ENCODE measurements at places on chromosomes 1 and 21.

- DNase-seq: no peak
These were observed at the start of the genes FBXO2 and FBXO44 for GRCh38 chr1:11654137-11654938. Gene FBXO2 (minus strand): TSS chr1:11654429. CDS start chr1:11654340, 89 bp downstream. Gene FBXO44 (plus strand): TSS chr1:11654877. CDS start chr1:11655836, 959 bp downstream.

DNA sequence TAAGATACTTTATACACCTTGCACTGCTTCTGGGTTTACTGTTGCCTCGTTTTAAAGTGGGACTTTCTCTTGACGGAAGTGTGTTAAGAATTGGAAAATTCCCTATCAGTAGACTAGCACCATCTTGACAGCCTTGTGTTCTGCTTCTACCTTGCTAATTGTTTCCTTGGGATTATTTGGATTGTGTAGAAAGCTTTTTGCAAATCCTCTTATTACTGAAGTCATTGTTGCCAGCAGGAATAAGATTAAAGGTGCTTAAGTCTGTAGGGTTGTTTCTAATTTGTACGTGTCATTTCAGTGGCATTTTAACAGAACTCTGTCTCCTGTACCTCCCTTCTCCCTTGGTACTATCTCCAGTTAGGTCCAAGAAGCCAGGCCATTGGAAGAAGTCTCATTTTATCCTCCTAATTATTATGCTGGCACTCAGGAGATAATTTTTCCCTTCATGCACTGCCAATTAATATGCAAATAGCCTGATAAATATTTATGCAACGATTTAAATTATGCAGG, 107.7 kb downstream of the POU2F1 start:
- no peak for DNase-seq

GRCh38 chr1:50949286-50949982, 10.6 kb downstream of the FAF1 start:
- no peak for DNase-seq

GRCh38 chr1:108016451-108016920, 51.5 kb upstream of the VAV3 start:
- DNase-seq: peak; percentile 92

DNA sequence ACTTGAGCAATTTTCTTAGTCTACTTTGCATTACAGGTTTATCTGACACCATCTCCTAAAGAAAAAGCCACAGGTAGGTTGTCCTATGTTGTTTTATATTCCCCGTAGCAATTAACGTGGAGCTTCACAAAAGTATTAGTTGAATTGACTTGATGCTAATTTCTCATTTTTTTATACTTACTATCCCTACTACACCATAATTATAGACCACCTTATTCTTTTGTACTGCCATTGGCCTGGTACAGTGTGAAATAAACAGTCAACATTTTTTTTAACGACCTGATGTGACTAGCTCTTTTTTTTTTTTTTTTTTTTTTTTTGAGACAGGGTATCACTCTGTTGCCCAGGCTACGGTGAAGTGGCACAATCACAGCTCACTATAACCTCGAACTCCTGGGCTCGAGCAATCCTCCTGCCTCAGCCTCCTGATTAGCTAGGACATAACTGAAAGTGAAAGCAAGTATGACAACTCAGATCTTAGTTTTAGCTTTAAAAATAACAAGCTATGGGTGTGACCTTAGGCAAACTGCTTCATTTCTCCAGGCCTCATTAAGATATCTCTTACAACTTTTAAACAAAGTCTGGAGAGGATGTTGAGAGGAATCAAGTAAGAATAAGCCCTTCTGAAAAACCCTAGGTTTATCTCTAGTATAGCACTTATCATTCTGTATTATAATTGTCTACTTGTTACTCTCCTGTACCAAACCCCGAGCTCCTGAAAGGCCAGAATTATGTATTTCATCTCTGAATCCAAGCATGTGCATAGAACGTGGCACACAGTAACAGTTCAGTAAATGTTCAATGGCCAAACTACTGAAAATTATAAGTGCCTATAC, 49.5 kb downstream of the LUZP1 start:
- DNase-seq: peak; percentile 35

DNA sequence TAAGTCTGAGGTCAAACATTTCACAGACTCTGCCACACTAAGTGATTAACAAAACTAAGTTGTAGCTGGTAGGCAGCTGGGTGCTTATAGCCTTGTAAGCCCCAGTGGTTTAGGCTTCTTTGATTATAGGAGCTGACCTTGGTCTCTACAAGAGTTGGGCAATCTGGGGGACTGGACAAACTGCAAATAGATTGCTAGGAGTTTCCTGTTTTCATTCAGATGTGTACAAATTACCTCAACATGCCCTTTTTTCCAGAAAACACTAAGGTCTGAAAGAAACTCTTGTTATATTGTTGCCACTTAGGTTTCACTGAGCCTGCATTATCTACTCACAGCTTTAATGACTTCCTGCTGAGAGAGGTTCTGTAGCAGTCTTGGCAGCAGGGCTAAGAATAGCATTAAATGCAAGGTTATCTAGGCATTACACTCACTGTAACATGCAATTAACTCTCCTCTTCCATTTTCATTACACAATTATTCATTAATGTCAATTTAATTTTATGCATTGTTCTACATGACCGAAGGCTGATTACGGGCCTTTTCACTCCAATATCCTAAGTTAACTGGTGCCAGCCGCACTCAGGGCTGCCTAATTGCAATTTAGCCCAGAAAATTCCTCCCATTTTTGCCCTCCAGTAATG, 314.0 kb downstream of the LMO4 start:
- DNase-seq: peak; percentile 16

DNA sequence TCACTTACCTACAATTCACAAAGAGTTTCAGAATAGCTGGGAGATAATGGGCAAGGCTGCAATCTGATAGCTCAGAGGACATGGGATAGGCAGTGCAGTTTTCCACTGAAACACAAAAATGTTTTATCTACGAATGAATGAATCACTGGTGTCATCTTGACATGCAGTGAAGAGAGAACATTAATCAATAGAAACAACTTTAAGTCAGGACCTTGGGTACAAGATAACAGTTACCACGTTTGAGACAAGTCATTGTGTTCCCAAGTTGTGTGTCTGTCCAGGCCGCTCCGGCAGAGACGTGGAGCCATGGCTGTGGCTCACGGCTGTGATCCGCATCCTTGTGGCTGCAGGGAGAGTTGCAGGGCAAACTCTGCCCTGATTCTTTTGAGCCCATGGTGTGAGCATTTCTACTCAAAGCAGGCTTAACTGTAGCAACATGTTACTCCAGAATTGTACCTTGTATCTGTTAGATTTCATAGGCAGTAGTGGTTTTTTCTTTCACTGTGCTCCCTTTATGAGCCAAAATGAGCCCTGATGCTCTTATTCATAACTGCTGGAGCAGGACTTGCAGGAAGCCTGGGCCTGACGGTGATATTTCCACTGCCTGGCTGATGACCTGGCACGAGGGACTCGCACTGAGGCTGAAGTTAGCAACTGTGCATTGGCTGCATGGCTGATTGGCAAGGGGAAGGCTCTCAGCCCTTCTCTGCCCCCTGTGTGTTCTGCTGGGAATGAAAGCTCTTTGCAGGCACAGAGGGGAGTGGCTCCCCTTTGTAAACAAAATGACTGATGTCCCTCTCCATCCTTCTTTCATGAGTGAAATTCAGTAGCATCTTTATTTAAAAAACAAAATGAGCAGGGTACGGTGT, 465.2 kb downstream of the AJAP1 start:
- no peak for DNase-seq

GRCh38 chr1:171817511-171818265, 23.6 kb upstream of the DNM3 start:
- DNase-seq: peak; percentile 89

DNA sequence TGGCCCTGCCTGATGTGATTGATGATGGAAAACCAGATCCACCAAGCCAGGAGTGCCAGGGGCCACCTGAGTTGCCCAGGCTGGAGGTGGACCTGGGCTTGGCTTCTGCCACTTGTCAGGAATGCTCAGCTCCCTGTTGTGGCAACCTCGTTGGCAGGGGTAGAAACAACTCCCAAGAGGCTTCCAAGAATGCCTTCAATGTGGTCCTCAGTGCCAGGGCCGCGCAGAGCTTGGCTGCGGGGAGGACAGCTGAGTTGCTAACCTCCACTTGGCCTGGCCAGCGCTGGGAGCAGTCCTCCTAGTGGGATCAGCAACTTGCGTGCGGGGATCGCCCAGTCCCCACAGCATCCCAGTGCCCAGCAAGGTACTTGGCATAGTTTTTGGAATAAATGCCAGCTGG, 9.0 kb downstream of the MYOM3 start:
- no peak for DNase-seq

- DNase-seq: no peak
These were observed 5.1 kb downstream of the ST6GALNAC3 start for GRCh38 chr1:76079475-76080227.

DNA sequence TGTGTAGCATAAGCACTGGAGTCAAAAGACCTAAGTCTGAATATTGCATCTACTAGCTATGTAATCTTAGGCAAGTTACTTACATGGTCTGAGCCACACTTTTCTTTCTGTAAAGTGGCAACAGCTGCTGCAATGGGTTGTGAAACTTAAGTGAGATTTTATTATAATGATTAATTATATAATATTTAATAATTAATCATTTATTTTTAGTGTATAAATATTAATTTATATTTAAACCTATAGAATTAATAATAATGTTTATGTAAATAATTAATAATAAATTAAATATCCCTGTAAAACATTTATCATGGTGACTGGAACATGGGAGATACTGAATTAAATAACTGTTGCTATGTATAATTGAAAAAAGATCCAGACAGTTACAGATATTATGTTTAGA, 180.3 kb downstream of the LRRC40 start:
- no peak for DNase-seq

DNA sequence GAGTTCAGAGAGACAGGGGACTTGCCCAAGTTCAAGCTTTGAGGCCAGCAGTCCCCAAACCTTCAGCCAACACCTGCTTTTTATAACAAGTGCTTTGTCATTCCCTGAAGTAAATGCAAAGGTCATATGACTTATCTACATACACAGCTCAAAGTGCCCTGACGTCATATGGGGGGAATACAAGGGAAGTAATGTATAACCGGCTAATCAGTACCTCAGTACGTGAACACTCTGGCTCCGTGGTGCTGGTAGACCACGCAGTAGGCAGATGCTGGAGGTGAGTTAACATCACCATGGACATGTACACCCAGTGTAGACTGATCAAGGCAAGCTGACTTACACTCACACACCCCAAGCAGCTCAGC, 60.0 kb downstream of the BACE2 start:
- DNase-seq: no peak

DNA sequence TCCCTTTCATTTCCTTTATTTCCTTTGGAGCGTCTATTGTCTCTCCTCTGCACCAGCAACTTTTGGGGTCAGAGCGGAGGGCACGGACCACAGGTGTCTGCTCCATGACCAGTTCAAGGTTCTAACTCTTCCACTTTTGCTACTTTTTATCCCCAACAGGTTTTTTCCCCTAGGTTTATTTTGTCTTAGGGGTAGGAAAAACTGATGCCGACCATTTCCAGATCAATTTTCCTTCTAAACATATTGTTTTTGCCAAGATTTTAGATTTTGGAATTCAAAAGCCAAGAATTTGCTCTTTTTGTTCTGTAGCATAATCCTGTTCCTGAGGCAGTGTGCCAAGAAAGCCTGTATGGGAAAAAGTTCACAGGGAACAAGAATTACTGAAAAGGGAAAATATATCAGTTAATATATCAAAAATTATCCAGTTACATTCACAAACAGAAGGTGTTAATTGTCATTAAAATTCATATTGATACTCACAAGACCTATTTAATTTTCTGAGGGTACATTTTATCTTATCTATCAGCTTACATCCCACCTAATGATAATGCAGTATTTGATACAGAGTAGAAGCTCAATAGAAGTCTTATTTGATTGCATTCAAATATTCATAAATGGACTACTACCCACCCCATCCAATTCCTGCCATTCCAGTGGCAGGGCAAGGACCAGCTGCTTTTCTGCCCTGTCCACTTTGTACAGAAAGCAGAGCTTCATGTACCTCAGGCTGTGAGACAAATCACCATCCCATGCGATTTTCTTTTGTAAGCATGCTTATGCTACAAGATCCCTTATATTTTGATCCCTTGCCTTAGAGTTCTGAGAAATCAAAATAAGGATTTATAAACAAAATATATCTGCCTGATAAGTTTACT, 31.2 kb downstream of the TSEN15 start:
- no peak for DNase-seq

- no peak for DNase-seq
These were observed 7.9 kb upstream of the GNPAT start for GRCh38 chr1:231232870-231233734.

- DNase-seq: peak; percentile 54
These were observed 506 bp downstream of the SSX2IP start for GRCh38 chr1:84689514-84690396.

GRCh38 chr1:171226747-171227370, 21.4 kb upstream of the FMO1 start:
- peak; percentile 91 for DNase-seq

DNA sequence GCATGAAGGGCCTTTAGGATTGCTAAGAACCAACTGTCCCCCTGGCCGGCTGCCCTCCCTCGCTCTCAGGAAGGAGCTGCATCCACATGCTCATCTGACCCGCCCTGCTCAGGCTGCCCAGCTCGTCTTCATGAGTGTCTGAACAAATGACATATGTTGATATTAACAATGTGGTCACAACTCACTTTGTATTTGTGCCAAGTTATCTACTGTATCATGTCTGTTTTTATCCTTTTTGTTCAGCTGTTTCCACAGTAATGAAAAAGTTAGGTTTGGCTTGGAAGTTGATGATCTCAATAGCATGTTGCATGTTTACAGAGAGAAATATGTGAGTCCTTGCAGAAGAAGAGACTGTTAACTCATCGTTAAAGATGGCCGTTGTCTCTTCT, 75.1 kb downstream of the PHTF1 start:
- DNase-seq: peak; percentile 66

GRCh38 chr1:19644395-19644680, 227 bp downstream of the NBL1 start:
- no peak for DNase-seq

DNA sequence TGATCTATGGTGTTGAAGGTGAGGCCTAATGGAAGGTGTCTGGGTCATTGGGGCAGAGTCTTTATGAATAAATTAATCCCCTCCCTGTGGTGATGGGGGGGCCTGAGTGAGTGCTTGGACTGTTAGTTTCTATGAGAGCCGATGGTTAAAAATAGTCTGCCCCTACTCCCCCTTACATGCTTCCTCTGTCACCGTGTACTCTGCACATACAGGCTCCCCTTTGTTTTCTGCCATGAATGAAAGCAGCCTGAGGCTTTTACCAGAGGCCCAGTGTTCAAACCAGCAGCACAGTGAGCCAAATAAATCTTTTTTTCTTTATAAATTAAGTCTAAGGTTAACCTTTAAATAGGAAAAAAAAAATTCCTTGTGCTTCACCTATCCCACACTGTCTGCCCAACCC, 657.0 kb downstream of the AMY1C start:
- no peak for DNase-seq

DNA sequence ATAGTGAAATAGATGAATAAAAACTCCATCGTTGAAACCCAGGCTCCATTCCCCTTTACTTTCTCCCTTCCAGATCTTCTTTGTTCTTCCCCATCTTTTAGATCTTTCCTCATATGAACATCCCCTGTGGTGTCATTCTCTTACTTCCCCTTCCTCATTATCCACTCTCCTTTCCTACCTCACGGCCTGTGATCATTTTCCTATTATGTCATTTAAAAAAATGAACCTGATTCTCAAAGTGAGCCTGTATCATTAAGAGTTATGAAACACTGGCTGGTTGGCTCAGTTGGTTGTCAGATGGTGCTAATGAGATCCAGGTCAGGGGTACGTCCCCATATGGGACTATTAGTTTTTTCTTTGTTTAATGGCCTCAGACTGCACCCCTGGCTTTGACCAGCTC, 38.3 kb downstream of the TCEANC2 start:
- no peak for DNase-seq

Measured in cardiac fibroblast (primary cell).